ENCODE measurements at places on chromosomes 3 and 15.

DNA sequence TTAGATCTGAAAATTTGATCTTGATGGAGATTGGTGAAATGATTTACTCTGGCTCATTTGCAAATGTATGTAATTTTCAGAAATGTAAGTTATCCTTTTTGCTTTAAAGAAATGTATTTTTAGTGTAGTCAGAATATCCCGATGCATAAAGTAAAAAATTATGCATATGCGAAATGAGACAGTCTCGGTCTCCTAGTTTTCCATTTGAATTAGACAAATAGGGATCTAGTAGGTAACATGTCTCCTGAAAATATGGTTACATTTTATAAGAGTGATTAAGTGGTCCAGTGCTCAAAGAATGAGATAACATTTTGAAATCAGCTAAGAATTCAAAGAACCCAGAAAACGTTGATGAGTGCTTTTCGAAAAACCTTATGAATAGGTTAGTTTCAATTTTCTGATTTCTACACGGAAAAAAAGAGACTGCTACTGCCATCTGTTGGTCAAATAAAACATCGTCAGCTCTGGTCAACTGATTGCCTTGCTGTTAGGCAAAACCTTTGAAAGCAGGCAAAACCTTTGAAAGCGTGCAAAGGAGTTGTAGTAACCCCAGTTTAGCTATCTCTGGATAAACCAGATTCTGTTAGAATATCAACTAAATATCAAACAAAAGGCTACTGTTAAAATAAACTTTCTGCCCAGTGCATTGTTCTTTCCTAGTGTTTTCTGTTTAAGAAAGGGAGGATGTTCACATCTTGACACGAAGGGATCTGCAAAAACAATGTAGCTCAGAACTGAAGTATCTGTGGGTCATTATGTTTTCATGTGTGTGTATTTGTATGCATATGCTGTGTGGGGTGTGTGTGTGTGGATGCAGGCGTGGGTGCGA is 59.3 kb upstream of the CHMP2B start:
- DNase-seq: peak; percentile 71

- no peak for DNase-seq
Observed at GRCh38 chr3:31449318-31449717, 83.4 kb upstream of the STT3B start.

DNA sequence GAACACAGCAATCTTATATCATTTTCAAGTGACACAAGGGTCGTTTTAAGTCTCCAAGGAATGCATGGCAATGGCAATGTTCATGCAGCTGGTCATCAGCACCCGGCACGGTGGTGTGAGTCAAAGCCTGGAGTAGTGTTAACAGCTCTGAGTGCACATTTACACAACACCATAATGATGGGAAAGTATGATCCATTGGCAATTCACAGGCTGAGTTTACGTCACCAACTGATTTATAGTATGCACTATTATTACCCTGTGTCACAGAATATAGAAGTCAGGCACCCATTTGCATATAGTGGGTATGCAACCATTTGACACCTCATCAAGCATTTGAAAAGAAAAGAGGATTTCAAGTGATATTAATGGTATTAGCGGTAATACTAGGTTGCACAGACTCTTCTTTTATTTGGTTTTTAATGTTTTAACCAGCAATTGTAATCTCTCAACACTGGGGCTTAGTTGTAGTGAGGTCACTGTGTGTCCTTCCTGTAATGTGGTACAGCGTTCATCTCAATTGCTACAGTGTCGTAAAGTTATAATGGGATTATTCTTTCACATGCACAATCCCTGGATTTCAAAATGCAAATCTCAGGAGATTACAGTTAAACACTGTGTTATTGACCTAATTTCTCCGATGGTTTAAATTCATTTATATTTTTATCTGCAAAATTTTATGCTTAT is 113.8 kb downstream of the C3orf38 start:
- DNase-seq: no peak

GRCh38 chr3:144444061-144444460 is 472.4 kb downstream of the DIPK2A start:
- DNase-seq: no peak

DNA sequence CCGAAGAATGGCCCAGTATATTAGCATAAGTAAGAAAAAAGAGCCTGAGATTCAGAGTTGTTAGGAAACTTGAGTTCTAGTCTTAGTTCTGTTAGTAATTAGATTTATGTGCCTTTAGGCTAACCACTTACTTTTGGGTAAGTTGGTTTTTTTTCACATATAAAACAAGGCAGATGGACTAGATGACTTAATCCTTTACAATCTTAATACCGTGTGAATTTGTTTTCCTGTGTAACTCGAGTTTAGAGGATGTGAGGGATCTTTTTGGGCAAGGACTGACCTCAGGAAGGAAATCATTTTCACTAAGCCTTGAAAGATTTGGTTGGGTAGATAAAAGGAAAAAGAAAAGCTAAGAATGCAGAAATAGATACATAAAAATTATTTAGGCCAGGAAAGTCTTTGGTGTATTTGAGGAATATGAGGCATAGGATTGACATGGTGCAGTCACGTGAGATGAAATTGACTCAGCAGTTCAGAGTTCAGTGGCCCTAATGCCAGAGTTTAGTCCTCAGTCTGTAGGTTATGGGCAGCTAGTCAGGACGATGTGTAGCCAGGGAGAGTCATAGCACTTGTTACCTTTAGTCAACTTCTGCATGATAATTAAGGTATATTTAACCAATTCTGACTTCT is 34.6 kb downstream of the PAK2 start:
- no peak for DNase-seq

- peak; percentile 28 for DNase-seq
Observed at GRCh38 chr15:77034695-77035489, 36.0 kb downstream of the TSPAN3 start.

DNA sequence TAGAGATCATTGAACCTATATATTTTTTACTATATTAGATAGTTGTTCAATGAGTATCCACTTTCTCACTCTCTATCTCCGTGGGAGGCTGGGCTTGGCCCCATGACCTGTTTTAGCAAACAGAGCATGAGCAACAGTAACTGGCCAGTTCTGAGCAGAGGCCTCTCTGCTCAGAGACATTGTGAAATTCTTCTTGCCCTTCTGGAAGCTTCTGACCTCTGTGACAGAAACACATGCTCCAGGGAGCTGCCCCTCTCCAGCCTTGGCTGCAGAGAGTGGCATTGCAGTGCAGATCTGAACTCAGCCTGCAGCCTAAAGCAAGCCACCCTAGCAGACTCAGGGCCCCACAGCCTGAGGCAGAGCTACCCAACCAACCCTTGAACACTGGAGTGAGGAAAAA is 20.5 kb downstream of the FAM240A start:
- DNase-seq: no peak

- no peak for DNase-seq
Observed at GRCh38 chr3:40128166-40128565, 181.3 kb upstream of the EIF1B start.

DNA sequence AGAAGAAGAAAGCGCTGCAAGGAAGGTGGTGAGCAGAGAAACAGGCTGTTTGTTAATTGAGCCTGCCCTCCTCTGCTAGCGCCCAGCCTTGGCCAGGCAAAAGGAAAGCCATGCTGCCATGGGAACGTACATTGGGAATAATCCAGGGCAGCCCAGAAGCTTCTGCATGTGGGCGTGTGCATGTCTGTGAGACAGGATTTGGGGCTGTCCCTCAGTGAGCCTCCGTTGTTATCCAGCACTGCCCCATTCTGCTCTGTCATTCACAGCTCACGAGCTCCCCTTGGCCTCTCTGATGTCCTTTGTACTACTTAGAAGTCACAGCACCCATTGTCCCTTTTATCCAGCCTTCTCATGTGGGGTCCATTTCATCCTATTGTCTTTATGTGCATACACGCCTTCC is 239.1 kb upstream of the ROPN1 start:
- DNase-seq: no peak

DNA sequence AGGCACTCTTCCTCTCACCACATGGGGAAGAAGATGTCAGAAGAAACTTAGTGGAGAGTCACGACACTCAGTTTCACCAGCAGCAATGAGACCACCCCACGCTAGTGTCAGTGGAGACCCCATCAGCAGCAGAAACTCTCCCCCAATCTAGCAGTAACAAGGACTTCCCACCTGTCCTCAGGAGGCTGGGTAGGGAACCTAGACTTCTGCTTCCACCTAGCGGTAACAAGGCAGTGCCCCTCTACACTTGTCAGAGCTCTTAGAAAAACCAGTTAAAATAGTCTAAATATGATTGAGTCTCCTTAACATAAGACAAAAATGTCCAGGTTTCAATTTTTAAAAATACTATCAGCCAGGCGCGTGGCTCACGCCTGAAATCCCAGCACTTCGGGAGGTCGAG is 57.3 kb downstream of the TRAT1 start:
- peak; percentile 17 for DNase-seq

DNA sequence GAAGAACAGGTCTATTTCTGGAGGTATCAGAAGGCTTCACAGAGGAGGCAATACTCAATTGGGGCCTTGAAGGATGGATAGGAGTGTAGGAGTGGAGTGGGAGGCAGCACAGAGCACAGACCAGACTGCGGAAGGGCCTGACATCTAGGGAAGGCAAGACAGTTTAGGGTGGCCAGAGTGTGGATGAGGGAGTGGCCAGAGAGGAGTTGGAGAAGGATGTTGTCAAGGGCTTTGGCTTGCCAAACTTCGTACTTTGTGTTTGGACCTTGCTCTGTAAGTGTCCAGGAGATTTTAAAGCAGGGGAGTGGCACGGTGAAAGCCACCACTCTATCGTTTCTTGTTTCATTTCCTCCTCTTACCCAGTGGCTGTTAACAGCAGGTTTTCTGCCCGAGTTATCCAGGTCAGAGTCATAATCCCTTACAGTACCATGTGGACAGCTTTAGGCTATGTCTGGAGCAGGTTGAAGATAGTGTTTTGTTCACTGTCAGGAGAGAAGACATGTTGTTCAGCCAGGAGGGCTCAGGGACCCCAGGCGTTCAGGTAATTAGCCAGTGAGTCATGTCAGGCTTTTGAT is 12.3 kb downstream of the SMAD3 start:
- no peak for DNase-seq

- no peak for DNase-seq
Observed at GRCh38 chr15:20340331-20340811, 201.2 kb downstream of the GOLGA6L6 start.

- no peak for DNase-seq
Observed at GRCh38 chr15:99504823-99505551, 60.8 kb upstream of the MEF2A start.

- DNase-seq: no peak
Observed at GRCh38 chr3:39095778-39096177, 11.6 kb downstream of the GORASP1 start.

DNA sequence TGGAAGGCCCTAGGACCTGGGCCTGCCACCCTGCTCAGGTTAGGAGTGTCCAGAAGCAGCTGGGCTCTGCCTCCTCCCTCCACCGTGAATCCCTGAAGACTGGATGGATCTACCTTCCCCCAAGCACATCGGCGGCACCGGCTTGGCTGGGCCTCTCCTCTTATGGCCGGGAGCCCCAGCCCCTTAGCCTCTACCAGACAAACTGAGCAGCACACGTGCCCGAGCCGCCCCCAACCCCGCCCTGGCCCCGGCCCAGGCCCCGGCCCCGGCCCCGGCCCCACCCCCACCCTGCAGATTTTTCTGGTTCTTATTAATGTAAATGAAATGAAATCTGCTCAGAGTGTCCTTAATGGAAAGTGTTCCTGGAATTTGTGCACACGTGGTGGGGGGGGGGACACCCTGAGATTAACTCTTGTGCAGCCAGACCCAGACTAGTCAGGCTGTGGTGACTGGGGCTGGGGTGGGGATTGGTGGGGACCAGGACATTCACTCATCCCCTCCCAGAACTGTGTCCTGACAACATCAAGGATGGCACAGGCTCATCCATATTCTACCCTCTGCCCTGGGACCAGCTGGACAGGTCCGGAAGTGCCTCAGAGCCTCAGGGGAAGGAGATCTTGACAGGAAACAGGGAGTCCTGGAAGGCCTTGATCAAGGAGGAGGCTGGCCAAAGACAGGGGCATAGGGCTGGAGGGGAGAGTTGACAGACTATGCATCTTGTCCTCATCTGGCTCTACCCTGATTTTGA is 30.9 kb upstream of the SEMA3F start:
- no peak for DNase-seq

DNA sequence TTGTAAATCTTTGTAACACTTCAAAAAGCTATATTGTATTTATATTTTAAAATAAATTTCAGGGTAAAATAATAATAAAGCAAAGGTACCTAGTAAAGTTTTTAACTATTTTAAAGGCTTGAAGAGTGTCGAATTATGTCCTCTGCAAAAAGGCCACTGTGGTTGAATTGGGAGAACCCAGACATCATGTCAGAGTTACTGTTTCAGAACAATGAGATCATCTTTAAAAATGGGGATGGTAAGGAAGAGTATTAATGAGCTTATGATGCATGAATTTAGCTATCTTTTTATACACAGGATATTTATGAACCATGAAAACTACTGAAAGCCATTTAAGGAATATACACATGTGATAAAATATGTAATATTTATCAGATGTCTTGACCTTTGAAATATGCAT is 26.3 kb downstream of the KCNMB3 start:
- no peak for DNase-seq

GRCh38 chr3:10485380-10485779 is 20.0 kb downstream of the ATP2B2 start:
- no peak for DNase-seq

GRCh38 chr3:61531528-61531927 is 29.8 kb upstream of the PTPRG start:
- DNase-seq: no peak

- no peak for DNase-seq
Observed at GRCh38 chr15:77548589-77549557, 83.8 kb downstream of the LINGO1 start.

DNA sequence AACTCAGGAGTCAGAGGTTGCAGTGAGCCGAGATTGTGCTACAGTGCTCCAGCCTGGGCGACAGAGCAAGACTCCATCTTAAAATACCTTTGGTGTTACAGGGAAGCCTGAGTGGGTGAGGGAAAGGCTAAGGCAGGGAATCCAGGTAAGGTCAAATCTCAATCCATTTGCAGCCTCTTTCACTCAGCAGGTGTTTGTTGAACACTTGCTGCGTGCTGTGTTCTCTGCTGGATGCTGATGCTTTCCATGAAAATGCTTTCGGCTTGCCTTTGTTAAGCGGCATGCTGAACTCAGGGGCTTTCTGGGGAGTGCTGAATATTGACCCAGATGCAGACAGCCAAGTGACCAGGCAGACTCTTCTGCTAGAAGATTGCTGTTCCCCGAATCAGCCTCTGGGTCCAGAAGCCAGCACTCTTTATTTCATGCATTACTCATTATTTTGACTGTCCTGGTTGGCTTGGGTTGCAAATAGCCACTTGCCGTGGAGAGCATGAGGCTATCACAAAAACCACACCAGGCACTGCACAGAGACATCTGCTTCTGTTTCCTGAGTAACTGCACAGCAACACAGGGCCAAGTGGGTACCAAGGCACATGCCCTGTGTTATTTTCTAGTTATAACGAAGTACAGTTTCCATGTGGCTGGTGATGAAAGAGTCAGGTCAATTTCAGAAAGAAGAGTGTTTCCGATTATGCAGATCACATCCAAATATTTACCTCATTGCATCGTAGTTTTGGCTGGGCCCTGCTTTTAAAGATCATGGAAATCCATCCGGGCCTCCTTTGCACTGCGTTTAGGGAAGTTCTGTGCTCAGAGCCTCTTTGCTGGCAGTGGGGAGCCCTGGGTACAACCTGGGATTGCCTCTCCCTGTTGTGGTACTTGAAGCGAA is 88.6 kb downstream of the THSD4 start:
- no peak for DNase-seq
